Ovary (tissue), 10 donors: ENCODE measurements at places on chromosomes 11 and 22. TPM values are rescaled to one million over a fixed set of nuclear protein-coding genes. Genes with fewer than 3 reads are reported as not detected.

The OR5A1 gene
- polyA plus RNA-seq: not detected

The SLC22A25 gene
- not detected for polyA plus RNA-seq

The TRPM5 gene
- 0.05 TPM for polyA plus RNA-seq

The GDPD4 gene
- 0.32 TPM for polyA plus RNA-seq

The OR5M10 gene
- not detected for polyA plus RNA-seq

The PRR33 gene
- not detected for polyA plus RNA-seq

The OR52N1 gene
- polyA plus RNA-seq: not detected

The VSTM5 gene
- polyA plus RNA-seq: 0.19 TPM

The PVALB gene
- polyA plus RNA-seq: not detected

The SCUBE1 gene
- 20.1 TPM for polyA plus RNA-seq

The CCDC73 gene
- 1.5 TPM for polyA plus RNA-seq

The KRTAP5-7 gene
- not detected for polyA plus RNA-seq

The GLYATL2 gene
- polyA plus RNA-seq: not detected

The OR5P2 gene
- polyA plus RNA-seq: not detected

The JHY gene
- polyA plus RNA-seq: 2.2 TPM

The RTCB gene
- polyA plus RNA-seq: 92.6 TPM

The SMC1B gene
- not detected for polyA plus RNA-seq

The SLCO2B1 gene
- 44.4 TPM for polyA plus RNA-seq

The ZP1 gene
- polyA plus RNA-seq: 0.17 TPM

The NNMT gene
- polyA plus RNA-seq: 59.4 TPM

The WNT11 gene
- 1.9 TPM for polyA plus RNA-seq

The PACSIN3 gene
- 2.9 TPM for polyA plus RNA-seq

The GRM5 gene
- polyA plus RNA-seq: not detected

The OVOL1 gene
- not detected for polyA plus RNA-seq

The POU2AF2 gene
- 0.07 TPM for polyA plus RNA-seq

The NPTXR gene
- polyA plus RNA-seq: 5.3 TPM

The CASP5 gene
- polyA plus RNA-seq: 0.40 TPM

The CACNA1I gene
- polyA plus RNA-seq: 0.02 TPM

The PHLDB1 gene
- polyA plus RNA-seq: 73.7 TPM

The SLC5A1 gene
- polyA plus RNA-seq: 0.05 TPM

The RIMBP3C gene
- 0.15 TPM for polyA plus RNA-seq

The SLC22A6 gene
- not detected for polyA plus RNA-seq

The FADS2 gene
- polyA plus RNA-seq: 96.9 TPM
